ENCODE measurements at places on chromosomes 6 and 20. TPM values are rescaled to one million over a fixed set of nuclear protein-coding genes. Genes with fewer than 3 reads are reported as not detected.

The RAMACL gene
- total RNA-seq: 1.1 TPM

The TCF21 gene
- total RNA-seq: 9.7 TPM

The DZANK1 gene
- total RNA-seq: 7.1 TPM

DNA sequence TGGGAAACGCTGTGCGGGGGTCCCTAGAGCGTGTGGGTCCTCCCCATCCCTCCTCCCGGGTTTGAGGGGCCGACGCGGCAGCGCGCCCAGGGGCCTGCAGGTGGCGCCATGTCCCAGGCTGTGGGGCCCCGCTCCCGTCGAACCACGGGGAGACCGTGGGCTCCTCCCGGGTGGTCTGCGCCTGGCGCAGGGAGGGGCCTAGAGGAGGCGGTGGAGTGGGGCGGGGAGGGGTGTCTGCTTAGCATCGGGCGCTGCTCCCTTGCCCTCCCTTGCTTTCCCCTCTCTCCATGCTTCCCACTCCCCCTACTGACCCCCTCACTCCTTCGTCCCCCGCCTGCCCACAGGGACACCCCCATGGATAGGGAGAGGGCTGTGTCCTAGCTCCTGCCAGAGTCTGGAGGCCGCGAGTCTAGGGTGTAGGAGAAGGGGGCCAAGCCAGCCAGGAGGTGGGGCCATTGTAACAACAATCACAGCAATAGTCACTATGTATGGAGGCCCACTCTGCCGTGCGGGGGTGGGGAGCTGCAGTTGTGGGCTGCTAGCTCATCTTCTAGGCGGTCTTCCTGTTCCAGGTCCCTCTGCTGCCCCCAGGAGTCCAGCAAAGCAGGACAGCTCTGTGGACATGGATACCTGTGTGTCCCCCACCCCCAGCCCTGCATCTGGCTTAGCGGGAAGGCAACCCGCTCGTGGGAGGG, 51.7 kb downstream of the CHMP4B start:
- H3K4me1 ChIP-seq: no peaks in the 10 kb centered on the region
- no peak overlapping the region for H3K4me3 ChIP-seq
- H3K27me3 ChIP-seq: no peaks in the 10 kb centered on the region
- H3K36me3 ChIP-seq: no peaks in the 10 kb centered on the region
- H3K27ac ChIP-seq: no peak overlapping the region
- peak; percentile 19 for DNase-seq

GRCh38 chr6:69861986-69862385, 4.4 kb upstream of the COL19A1 start:
- no peaks in the 10 kb centered on the region for H3K36me3 ChIP-seq
- H3K4me3 ChIP-seq: no peak overlapping the region
- no peak for DNase-seq
- no peak overlapping the region for H3K27ac ChIP-seq
- H3K27me3 ChIP-seq: no peaks in the 10 kb centered on the region
